ENCODE measurements at places on chromosomes 3 and 15.
A peak's percentile ranks its signal among the peaks of the same experiment; 100 is the strongest.

DNA sequence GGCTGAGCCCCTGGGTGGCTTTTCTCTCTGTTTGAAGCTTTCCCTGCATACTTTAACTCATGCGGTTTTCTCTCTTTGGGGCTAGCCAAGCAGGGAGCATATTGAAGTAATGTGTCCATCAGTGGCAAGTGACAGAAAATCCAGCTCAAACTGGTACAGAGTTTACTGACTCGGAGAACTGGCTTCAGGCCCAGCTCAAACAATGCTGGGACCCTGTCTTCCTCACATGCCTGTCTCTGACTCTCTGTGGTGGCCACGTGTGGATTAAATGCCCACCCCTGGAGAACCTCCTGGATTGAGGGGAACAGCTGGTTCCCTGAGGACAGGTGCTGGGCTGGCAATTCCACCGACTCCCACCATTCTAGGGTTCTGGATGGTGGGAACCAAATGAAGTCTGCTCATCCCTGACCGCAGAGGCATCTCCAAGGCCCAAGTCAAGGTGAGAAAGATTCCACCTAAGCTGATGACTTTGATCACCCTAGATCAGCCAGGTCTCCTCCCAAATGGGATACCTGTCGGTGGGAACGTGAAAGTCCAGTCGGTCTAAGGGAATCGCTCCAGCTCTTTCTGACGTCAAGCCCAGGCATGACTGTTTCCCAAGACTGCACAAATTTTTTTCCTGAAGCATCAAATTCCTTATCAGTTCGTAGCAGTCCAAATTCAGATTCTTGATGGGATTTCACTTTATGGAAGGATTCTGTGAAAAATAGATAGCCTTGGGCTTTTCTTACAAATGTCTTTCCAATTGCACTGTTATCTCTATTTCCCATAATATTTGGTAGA is 16.3 kb upstream of the HDAC11 start:
- no peak for DNase-seq

GRCh38 chr15:25220834-25221233 is 218.0 kb downstream of the UBE3A start:
- no peak for DNase-seq

DNA sequence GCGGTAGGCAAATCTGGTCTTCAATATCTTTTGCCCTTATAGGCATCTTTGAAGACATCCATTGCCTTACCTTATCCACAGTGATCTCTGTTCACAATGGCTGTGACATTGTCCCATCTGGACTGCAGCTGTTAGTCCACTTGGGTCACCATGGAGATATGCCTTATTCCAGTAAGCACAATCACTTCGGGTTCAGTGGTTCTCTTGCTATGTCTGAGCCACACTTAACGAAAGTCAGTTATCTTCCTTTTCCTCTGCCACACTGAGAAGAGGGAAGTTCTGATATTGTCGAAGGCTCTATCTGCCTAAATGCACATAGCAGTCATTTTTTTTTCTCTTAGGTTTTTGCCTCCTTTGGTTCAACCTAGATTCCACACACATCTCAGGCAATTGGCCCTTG is 119.0 kb upstream of the SATB1 start:
- no peak for DNase-seq

GRCh38 chr3:151923901-151924300 is 50.5 kb downstream of the SUCNR1 start:
- DNase-seq: no peak

GRCh38 chr3:11769704-11770476 is 76.8 kb downstream of the TAMM41 start:
- no peak for DNase-seq

- DNase-seq: no peak
Observed at GRCh38 chr3:14145670-14146380, 21.0 kb downstream of the TMEM43 start.

- peak; percentile 31 for DNase-seq
Observed at GRCh38 chr15:72319360-72319984, 485 bp downstream of the CELF6 start.

- no peak for DNase-seq
Observed at GRCh38 chr3:133779626-133780203, 25.9 kb upstream of the SRPRB start.

- DNase-seq: no peak
Observed at GRCh38 chr3:153547970-153548369, 385.9 kb downstream of the RAP2B start.

DNA sequence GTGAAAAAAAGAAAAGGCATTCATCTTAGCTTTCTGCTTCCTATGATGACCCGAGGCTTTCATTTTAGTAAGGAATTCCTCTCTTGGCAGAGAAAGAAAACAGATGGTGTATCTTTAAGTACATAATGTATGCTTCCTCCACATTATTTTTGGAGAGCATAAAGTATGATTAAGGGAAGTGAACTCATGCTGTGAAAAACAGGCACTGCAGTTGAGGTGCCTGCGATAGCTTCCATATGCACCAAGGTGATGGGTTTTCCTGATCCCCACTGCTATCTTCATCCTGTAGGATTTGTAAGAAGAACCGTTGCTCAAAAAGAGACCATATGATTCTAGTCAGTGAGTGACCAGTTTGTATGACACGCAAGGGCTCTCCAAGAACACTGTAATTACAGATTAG is 411.5 kb upstream of the MCTP2 start:
- no peak for DNase-seq

- DNase-seq: no peak
Observed at GRCh38 chr3:43012174-43012573, 33.1 kb downstream of the GASK1A start.

- no peak for DNase-seq
Observed at GRCh38 chr3:134336587-134336986, 37.7 kb downstream of the AMOTL2 start.

- DNase-seq: no peak
Observed at GRCh38 chr15:58977887-58978286, 9.6 kb upstream of the RNF111 start.

DNA sequence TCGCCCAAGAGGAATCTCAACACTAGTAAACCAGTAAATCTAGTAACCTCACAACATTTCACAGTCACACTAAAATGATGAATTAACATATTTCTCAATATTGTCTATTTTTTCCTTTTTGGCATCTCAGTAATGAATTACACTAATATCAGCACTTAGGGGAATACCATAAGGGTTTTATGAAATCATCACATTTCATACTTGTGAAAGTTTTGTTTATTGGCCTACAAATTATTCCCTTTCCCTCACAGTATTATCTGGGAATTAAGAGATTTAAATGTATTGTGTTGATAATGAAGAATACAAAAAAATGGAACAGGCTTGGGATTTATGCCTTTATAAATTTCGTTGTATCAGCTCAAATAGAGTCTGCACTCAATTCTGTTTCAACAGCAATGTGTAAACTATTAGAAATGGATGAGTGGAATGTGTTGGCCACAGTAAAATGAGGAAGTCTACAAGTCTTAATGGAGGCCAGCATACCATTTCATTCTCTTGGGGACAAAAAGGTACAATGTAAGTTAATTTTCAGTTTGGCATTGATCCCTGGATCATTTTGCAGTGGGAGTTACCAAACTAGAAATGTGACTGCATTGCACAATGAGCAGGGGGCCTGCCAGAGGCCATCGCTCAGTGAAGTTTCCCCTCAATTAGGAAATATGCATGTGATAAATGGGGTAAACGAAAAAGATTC is 195.4 kb downstream of the FMN1 start:
- DNase-seq: no peak

DNA sequence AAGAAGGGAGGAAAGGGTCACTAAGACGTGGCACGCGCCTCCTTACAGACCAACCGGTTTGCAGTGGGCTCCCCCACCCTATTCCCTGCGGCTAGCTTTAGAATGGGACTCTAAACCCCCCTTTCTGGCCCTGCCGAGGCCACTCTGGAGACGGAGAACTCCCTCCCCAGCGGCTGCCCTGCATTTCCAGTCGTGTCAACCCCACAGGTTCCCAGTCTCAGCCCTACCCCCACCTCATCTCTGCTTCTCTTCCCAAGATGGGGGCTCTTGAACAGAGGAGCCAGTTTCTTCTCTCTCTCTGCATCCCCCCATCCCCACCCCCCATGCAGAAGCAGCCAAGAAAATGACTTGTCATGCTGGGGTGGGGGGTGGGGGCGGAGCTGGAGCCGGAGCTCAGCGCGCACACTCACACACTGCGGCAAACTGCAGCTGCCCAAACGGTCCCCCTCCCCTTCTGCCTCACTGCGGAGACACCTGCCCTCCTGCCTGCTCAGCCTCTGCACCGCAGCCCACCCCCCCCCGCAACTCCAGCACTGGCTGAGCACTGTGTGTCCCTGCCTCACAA is 871 bp downstream of the MAP1A start:
- DNase-seq: no peak

- no peak for DNase-seq
Observed at GRCh38 chr3:42680271-42680670, 5.1 kb upstream of the KLHL40 start.

DNA sequence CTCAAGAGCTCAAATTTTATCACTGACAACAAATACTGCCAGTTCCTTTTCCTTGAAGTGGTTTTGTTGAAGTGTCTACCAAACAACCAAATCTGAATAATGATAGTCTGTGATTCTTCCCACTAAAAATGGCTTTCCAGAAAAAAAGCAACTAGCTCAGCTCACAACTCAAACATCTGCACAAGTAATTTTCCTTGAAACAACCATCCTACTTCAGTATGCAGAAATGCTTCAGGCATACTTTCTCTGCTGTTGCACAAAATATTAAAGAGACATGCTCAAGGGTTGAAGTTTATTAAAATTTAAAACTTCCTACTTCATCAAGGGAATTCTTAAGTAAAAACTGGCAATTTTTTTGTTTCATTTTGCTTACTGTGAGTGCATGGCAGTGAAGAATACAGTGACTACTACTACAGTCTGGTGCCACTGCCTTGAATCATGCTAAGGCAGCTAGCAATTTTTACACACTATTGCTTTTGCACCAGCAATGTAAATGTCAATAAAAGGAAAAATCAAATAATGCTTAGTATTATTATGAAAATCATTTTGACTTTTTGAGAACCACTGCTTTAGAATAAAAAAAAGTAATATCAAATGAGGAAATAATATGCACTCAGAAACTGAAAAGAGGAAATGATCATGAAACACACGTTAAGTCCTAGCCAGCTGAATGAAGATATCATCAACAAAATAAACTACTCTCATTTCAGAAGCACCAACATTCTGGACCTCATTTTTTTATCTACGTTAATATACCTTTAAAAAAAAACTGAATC is 33.6 kb downstream of the VPS13C start:
- no peak for DNase-seq

- no peak for DNase-seq
Observed at GRCh38 chr3:177820683-177821316, 623.5 kb upstream of the TBL1XR1 start.

GRCh38 chr3:189584645-189585044 is 46.5 kb upstream of the TP63 start:
- DNase-seq: no peak

Data from stimulated activated CD4-positive, alpha-beta T cell treated with anti-CD3 and anti-CD28 coated beads, Interleukin-15, amount 100 ng/mL, for 1 hour (primary cell).